ENCODE measurements at places on chromosomes 6 and 20.

DNA sequence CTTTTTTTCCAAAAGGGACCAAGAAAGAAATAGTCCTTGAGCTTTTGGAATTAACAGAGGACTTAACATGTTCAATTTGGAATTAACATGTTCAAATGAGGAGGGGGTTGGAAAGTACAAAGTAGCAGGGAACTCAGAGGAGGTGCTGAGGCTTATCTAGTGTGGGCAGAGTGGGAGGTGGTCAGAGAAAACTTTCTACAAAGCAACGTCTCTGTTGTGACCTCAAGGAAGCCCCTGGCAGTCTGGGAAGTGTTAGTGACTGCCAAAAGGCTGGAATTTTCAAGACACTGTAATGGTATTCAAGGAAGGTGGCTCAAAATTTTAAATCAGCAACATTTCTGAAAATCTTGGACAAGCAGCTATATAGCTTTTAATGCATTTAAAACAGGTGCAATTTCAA is 7.3 kb downstream of the ECI2 start:
- DNase-seq: no peak

DNA sequence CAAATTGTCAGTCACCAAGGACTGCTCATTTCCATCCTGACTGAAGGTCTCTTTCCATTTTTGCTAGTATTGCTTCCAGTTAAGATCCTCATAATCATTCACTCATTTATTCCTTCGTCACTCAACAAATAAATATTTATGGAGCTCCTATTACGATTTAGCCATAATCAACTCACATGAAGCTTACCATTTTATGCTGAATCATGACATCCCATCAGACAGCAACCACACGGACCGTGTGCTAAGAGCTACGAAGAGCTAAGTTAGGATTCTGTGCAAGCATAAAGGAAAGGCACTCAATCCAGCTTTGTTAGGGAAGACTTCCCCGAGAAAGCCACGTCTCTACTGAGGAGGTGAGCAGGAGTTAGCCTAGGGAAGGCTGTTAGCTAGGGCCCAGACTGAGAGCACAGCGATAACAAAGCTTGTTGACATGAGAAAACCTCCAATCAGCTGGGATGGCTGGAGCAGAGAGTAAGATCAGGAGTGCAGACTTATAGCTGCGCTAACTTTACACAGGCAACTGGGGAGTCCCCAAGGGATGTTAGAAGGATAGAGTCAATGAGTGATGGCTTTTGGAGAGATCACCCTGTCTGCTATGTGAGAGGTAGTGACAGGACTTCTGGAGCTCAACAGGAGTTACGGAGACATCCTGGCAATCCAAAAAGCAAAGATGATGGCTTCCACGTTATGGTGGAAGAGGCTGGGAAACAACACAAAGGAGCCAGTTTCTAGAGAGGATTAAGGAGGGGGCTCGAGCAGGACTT is 2.6 kb upstream of the GID8 start:
- no peak for DNase-seq

GRCh38 chr20:60138256-60139220 is 180.3 kb downstream of the CDH26 start:
- DNase-seq: no peak

DNA sequence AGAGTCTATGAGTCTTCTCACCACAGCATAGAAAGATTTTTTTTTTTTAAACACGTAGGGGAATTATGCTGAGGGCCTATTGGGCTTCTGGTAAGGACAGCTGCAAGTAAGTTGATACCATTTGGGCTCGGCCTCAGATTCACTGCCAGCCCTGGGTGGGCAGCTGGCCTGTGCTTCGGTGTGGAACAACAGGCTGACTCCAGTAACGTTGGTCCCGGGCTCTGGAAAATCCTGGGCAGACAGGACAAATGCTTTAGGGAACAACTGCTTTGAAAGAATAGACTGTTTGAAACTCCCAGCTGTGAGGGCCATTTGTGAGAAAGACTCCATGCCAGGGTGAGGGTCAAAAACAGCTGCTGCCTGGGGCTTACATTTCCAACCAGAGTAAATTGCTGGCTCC is 366.5 kb downstream of the QKI start:
- no peak for DNase-seq

- no peak for DNase-seq
These were observed 4.2 kb upstream of the MAVS start for GRCh38 chr20:3842348-3842930.

All from stimulated activated CD8-positive, alpha-beta memory T cell treated with anti-CD3 and anti-CD28 coated beads, Interleukin-4, amount 100 ng/mL, for 4 hours (primary cell).